Retina (tissue), 1 donor: ENCODE measurements at places on chromosomes 11 and 22.

DNA sequence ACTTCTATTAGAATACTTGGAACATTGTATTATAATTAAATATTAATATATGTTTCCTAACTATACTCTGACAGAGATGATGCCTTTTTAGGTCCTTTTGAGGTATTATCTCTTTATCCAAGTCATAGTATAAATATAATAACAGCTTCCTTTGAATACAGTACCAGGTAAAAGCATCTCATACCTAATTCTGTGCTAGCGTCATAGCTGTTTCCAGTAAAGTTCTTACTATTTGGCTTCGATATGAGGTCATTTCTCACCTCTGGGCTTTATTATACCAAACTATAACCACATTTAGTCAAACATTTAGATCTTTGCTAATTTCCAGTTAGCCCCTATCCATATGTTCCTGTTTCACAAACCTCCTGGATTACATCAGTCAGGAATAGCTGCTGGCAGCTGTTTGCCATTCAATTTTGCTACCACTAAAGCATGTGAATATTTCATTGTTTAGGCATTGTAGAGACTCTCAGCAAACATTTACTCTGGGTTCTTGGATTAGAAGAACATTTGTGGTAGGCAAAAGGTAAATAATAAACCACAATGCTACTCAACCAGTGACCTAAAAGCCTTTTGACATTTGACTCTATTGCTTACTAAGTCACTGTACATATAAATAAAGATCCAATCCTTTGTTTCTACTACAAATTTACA lies 255.1 kb downstream of the TTC28 start:
- DNase-seq, result no peak

GRCh38 chr11:95671768-95672167 lies 117.8 kb downstream of the FAM76B start:
- DNase-seq, result no peak

DNA sequence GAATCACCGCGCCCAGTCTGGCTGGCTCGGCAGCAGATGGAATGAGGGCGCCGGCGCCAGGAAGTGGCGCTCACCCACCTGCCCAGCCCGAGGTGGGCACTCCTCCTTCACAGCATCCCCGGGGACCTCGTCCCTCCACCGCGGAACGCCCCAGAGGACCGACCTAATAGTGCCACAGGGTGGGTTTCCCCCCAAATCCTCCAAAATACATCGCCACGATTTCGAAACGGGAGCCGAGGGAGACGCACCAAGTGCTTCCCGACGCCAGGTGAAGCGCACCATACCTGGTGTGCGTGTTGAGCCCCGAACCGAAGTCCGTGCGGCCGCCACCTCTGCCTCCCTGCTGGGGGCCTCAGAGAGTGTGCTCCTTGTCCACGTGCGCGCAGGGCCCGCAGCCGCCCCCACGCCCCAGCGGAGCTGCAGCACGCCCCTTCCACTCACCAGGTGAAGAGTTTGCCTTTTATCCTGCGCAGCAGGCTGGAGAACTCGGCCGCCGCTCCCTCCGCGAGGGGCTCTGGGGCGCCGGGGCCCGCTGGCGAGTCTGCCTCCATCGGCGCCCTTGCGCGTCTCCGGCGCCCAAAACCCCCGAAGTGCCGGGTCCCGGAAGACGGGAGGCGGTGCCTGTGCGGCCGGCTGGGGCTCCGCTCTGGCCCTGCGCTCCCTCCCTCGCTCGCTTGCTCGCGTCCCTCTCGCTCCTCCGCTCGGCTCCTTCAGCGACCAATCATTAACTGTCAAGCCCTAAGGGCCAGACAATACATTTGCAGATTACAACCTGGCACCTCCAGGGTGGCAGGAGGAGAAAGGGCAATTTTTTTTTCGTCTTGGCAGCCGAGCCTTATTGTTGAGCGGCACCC lies at the start of gene SLC35F2:
Gene SLC35F2 (minus strand): TSS at position 571 of the 854 bp plus-strand sequence. CDS start 20 bp downstream, at position 551.
- DNase-seq, result peak; percentile 82

DNA sequence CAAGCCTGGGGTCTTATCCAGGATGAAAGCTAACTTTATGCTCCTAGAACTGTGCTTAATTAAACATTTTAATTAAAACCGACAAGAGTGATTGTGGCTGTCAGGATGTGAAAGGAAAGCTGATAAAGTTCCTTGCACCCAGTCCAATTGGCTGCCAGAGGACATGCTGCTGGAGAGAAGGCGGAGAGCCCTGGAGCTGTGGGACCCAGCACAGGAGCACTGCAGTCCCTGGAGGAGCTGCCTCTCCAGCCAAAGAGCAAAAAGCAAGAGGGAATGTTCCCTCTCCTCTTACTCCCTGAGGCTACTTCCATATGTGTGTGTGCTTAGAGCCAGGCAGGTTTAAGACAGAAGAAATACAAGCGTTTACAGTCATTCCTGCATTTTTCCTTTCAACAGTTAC lies 118.6 kb downstream of the OPCML start:
- DNase-seq, result no peak

GRCh38 chr11:20022363-20023081 lies 137.8 kb downstream of the DBX1 start:
- DNase-seq, result peak; percentile 64

DNA sequence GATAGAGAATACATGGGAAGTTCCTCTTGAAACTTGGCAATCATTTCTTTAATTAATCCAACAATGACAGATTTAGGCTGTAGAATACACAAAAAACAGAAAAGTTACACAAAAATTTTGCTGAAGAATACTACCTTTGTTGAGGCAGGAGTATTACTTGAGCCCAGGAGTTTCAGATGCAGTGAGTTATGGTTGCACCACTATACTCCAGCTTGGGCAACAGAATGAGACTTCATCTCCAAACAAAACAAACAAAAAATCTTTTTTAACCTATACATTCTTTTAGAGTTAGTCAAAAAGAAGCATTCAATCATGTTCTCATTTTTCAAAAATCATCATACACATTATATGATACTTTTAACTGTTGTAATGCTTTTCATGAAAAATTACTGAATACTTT lies 22.1 kb downstream of the UEVLD start:
- no peak for DNase-seq

GRCh38 chr11:133046252-133046651 lies 486.0 kb downstream of the OPCML start:
- DNase-seq, result no peak

DNA sequence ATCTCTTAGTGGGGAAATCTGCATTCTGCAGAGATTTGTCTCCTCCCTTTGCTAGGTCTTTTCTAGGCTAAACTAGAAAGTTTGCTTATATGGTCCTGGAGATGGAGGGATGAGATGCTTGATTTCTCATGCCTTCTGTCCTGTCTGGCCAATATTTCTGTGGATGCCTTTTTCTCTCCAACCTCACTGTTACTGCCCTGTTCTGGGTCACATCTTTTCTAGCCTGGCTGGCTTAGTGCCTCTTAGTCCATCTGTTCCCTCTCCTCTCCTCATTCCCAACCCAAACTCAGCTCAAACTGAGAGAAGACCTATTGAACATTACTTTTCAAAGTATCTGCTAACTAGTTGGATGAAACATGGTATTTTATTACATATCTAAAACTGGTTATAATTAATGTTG lies 62.0 kb downstream of the RRM1 start:
- no peak for DNase-seq

GRCh38 chr11:123301696-123302400 lies 106.8 kb upstream of the CLMP start:
- peak; percentile 92 for DNase-seq

DNA sequence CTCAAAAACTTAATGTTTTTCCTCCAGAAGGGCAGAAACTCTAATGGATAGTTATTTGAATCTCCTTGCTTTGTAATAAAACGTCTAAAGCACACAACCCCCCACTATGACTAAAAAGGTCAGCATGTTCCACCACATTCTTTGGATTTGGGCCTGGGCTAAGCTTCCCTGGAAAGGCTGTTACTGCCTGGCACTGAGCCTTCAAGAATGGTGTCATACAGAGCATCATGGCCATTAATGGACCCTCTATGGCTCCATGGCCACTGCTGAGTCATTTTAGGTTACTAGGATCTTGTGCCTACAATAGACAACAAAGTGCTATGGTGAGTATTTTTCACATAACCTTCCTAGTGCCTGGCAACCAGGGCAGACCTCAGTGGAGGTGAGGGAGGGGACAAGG lies 242.6 kb upstream of the FAT3 start:
- DNase-seq, result no peak

- no peak for DNase-seq
Observed at GRCh38 chr11:36308577-36308976, 12.5 kb downstream of the PRR5L start.

DNA sequence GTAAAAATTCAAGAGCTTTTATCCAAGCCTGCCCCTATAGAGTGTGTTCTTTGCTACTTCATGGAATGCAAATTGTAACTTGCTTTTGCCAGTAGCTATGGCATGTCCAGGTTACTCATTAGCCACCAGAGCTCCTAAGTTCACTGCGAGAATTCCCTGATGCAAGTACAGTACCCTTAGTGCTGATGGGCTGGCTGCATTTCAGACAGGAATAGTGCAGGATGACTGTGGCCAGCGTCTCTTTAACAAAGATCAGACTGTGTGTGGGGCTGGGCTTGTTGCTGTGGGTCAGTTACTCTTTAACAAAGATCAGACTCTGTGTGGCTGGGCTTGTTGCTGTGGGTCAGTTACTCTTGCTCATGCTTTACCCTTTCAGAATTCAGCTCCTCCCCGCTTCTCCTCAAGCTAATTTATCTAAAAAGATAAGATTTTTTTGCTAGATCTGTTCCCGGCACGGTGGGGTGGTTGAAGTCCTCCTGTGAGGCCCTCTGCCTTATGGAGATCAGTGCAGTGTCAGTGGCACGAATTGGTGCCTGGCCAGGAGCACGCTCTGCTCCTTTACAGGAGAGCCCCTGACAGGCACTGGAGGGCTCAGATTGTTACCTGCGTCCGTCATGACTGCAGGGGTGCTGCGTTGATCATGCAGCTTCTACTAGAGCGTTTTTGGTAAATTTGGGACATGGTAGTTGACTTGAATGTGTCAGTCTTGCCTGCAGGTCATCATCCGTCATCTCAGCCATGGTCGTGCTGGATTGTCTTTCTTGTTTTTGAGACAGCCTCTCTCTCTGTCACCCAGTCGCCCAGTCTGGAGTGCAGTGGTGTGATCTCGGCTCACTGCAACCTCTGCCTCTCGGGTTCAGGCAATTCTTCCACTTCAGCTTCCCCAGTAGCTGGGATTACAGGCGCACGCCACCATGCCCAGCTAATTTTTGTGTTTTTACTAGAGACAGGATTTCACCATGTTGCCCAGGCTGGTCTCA lies 27.0 kb downstream of the AP2A2 start:
- no peak for DNase-seq

- peak; percentile 28 for DNase-seq
Observed at GRCh38 chr11:102111787-102112508, 1.7 kb downstream of the YAP1 start.

DNA sequence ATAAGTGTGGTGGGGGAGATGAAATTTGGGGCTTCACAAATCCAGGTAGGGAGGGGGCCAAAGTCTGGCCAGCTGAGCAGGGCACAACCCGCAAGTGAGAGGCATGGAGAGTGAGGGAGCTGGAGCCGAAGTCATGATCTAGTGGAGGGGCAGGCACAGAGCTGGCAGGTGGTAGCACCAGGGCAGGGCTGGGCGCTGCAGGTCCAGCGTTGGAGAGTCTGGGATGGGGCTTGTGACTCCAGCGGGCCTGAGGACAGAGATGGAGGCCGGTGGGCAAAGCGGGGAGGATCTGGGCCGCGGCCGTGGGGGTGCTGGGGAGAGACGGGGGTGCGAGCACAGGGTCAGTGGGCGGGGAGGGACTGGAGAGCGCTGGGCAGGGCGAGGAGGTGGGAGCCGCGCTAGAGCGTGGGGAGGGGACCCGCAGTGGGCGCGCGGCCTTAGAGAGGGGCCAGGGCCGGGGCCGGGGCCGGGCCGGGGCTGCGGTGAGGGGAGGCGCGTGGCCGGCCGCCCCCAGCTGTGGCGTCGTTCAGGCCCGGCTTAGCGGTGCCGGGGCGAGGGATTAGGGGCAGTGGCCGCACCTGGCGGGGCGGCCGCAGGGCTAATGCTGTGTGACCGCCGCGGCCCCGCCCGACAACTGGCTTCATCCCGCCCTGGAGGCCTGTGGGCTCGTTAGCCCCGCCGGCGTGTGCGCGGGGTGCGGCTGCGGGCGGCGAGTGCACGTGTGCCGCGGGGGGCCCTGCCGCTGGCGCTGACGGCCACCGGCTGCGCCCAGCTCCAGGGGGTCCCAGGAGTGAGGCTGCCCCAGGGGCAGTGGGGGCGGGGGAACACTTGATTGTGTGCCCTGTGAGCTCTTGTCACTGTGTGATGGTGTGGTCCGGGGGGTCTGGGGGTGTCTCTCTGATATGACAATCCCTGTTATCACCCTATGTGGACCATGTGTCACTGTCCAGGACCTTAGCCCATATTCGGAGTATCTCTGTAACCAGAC lies 23.6 kb upstream of the MYOD1 start:
- peak; percentile 37 for DNase-seq

DNA sequence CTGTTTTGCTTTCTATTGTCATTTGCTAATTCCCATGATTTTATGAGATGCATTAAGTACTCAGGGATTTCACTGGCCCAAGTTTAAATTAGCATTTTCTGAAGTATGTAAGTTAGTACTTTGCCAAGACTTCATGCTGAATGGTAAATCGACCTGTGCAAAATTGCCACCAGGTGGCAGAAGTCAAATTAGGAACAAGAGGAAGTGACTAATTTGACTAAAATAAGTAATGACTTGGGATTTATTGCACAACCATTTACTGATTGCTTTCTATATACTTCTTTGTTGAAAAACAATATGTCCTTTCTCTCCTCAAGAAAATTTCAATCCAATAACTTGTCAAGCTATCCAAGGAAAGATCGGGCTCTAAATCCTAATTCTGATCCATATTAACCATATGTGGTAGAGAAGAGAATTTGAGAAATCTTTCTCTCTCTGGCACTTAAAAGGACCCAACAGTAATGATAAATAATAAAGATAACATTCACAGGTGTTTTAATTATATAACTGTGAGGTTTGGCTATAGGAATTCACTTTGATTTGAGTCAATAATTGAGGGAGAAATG lies 253.7 kb upstream of the CHORDC1 start:
- DNase-seq, result no peak

GRCh38 chr11:124302347-124303125 lies 11.2 kb downstream of the OR8D1 start:
- DNase-seq, result no peak

- no peak for DNase-seq
Observed at GRCh38 chr11:96188243-96189006, 154.6 kb downstream of the MAML2 start.

GRCh38 chr11:35317253-35317652 lies 102.1 kb downstream of the SLC1A2 start:
- no peak for DNase-seq

DNA sequence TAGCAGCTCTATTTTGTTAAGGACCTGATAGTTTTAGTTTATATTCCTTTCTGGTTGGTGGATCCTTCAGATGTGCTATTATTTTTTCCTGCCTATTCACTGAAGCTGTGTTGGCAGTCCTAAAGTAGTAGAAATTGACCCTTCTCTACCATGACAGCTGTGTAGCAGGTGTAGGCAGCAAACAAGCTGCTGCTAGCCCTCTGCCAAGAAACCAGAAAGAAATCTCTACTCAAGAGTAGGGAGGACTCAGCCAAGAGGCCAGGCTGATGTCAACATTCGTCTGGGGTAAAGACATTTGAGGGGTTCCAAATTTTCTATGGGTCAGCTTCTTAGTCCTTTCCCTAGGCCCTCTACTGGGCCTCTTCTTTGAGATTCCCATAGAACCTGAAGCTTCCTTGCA lies 51.2 kb downstream of the CSTF3 start:
- DNase-seq, result no peak
